NCI-H1092 treated with DMSO at 0.1 percent for 48 hours (cell line): ENCODE measurements at places on chromosomes 5 and 9.

DNA sequence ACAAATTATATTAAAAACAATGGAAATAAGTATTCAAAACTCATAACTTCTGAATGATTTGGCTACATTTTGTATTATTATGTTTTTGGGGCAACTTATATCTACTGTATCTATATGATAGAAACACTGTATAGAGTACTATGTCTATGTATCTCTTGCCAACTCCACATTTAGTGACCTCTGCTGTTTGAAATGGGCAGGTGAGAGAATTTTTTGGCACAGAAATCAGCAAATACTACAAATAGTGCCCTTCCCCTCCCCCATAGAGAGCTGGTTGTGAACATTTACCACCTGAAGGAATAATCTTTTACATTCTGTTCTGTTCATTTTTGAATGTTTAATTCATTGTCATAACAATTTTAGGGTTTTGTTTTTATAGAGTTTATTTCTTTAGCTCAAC lies 545.3 kb downstream of the PDE4D start:
- DNase-seq, result peak; percentile 38

- no peak for DNase-seq
Measured at GRCh38 chr5:68641211-68641610, 425.7 kb downstream of the PIK3R1 start.

- DNase-seq, result no peak
Measured at GRCh38 chr9:124054582-124055227, 43.1 kb downstream of the LHX2 start.

DNA sequence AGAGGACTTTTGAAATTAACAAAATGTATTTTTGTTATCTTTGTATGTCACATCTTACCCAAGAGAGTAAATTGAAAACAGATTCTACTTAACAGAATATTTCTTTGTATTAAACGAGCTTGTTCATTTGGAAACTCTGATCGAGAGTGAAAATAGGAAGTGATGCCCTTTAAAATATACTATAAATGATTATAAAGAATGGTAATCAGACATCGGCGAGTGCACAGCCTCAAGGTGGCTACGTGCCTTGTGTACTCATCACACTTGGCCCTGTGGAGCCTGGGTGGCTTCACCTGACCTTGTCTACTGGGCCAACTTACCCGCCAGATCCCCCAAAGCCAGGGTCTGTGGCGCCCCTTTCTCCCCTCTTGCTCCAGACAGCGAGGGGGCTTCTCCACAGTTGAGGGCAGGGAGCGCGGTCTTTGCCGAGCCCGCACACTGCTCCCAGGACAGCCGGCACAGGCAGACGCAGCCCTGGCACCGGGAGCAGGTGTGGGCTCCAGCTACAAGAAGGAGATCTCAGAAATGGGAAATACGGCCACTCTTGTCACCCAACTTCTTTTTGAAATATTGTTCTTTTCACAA lies 243.2 kb downstream of the CEMIP2 start:
- DNase-seq, result no peak

DNA sequence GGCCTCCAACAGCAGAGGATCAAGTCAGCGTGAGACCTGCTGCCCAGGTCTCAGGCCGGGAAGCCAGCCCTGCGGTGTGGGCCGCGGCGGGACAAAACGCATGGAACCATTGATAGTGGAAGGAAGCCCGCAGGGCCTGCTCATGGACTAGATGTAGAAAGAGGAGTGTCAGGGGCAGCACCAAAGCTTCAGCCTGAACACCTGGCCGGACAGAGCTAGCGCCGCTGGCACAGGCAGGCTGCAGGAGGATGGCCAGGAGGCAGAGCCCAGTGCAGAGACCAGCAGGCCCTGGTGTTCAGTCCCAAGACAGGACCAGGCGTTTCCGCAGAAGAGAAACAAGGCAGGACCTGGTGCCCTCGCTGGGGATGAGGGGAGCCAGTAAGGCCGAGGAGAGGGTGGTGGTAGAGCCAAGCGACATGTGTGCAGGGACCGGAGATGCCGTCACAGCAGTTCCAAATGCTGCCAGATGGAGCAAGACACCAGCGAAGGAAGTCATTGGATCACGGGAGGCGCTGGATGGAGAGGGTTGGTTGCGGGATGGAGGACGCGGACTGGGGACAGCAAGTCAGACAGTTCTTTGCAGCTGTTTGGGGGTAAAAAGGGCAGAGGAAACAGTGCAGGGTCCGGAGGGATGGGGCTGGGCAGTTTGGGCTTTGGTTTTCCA lies 42.1 kb upstream of the OLFM1 start:
- no peak for DNase-seq

DNA sequence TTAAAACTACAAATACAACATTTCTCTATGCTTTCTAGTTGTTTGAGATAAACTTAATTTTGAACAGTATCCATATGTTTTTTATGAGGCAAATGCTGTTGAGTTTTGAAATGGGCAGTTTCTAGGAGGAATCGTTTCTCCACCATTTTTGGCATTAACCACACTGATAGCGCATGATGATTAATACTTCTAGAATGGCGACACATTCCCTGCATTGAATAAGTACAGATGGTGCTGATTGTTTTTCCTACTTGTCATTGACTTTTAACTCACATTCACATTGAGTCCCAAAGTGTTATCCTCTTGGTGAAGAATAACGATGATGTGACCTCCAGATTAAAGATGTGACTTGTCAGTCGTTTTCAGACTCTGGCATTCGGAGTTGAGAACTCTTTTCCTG lies 6.5 kb upstream of the CCDC192 start:
- DNase-seq, result no peak

DNA sequence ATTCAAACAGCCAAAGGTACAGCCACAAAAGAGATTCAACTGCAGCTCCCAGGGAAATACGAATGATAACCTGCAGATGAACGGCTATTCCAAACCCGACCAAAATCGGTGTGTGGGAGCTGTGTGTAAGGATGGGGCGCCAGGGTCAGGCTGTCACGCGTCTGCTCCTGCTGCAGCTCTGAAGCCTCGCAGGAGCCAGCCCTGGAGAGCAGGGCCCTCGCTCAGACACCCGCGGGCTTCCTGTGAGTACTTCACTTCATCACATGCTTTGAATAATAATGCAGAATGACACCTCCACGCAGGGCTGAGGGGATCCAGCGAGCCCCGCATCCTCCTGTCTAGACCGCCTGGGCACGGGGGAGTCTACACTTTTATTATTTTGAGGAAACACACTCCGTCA lies 307.5 kb upstream of the IRX2 start:
- no peak for DNase-seq

- DNase-seq, result no peak
Measured at GRCh38 chr5:166767858-166768257, 1523.6 kb upstream of the WWC1 start.

GRCh38 chr9:18423791-18424531 lies 50.0 kb upstream of the ADAMTSL1 start:
- DNase-seq, result no peak

GRCh38 chr9:550333-550732 lies 291.2 kb upstream of the DMRT1 start:
- no peak for DNase-seq

- no peak for DNase-seq
Measured at GRCh38 chr5:68973696-68974095, 120.1 kb upstream of the SLC30A5 start.

- peak; percentile 17 for DNase-seq
Measured at GRCh38 chr9:122498883-122499288, 11.7 kb upstream of the OR1J2 start.

DNA sequence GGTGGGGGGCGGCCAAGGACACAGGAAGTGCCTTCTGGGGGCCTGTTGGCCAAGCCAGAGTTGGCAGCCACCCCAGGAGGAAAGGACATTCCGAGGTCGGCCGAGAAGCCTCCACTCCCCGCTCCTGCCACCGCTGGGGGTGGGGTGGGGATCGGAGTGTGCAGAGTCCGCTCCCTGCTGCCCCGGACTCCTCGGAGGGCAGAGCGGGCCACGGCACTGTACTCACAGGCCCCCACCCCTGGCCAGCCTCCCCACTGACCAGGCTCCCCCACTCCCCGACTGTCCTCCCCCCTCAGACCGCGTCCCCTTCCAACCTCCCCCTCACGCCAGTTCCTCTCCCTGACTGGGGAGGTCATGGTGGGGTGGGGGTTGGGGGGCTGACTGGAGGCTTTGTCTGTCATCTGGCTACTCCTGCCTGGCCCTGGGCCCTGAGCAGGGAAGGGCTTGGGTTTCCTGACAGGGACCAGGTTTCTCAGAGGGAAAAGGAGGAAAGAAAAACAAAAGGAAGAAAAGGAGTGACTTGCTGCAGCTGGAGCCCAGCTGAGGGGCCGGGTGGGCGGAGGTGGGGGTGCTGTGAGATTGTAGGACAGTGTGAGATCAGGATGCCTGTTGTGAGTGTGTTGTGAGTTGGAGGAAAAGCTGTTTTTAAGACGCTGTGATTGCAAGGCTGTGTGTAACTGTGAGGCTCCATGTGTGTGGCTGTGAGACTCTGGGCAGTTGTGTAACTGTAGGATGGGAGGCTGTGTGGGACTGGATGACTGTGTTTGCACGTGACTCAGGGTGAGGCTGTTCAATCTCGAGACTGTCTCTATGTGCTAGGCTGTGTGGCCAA lies 29.7 kb downstream of the CNTFR start:
- no peak for DNase-seq

- no peak for DNase-seq
Measured at GRCh38 chr9:126343271-126343700, 16.7 kb downstream of the MVB12B start.

DNA sequence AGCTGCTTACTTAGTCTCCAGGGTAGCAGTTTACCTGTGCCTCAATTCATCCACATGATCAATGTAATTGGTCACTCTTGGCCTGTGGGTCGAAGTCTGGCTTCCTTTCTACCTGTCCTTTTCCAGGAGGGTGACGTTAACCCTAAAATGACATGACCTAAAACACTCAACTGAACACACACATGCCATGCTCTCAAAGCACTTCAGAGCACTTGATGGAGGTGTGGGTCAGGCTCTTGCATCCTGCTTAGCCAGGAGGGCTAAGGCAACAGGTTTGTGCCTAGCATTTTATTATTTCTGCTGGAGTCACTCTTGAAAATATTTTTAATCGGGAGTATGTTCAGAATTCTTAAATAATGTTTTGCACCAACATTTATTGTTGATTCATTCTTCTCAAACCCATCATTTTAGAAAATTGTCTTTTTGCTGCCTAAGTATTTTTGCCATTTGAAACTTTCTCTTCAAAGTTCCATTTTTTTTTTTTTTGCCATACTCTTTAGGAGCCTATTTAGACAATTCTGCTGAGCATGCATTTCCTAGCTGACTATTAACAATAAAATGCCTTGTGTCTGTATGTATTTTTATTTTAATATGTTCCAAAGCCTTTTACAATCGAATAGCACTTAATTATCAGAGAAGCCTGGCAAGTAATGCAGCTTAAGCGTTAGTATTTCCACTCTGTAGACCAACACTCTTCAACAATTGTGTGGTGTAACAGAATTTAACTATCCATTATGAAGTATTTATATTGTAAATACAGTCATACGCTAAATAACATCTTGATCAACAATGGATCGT lies 59.1 kb downstream of the ATP10B start:
- no peak for DNase-seq

- DNase-seq, result peak; percentile 14
Measured at GRCh38 chr9:36991516-36992134, 42.4 kb downstream of the PAX5 start.

- no peak for DNase-seq
Measured at GRCh38 chr5:61268871-61269270, 63.2 kb upstream of the ZSWIM6 start.

GRCh38 chr5:53164478-53165165 lies 55.1 kb upstream of the MOCS2 start:
- DNase-seq, result no peak

DNA sequence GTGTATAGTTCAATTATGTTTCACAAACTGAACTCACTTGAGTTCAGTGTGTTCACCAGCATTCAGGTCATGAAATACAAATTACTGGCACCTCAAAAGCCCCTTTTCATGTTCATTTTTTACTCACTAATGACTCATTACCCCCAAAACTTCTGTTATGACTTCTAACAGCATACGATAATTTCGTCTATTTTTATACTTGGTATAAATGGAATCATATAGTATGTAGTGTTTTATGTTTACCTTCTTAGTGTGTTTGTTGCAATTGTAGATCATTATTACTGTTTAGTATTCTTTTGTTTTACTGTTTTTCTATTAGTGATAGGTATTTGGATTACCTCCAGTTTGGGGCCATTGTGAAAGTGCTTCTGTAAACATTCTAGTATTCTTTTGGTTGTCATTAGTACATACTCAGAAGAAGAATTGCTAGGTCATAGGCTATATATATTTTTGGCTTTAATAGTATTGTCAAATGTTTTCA lies 33.4 kb downstream of the DDX4 start:
- DNase-seq, result no peak

- peak; percentile 84 for DNase-seq
Measured at GRCh38 chr9:15553528-15553898, 670 bp downstream of the CCDC171 start.

DNA sequence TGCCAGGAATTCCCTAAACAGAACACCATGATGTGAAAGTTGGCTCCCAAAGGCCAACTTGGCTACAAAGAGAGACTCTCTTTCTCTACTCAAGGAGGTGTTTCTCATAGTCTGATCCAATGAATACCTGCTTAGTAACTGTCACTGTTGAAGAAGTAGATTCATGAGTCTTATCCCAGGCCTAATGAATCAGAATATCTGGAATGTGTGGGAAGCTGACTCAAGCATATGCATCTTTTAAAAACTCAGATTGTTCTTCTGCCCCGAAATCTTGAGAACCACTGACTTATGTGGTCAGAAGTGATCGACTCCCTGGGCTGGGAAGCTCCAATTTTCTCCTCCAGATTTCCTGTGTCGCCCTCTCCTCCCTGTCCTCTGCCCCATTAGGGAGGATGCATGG lies 345.6 kb downstream of the PLK2 start:
- DNase-seq, result no peak

GRCh38 chr5:112973036-112973435 lies 3.6 kb upstream of the DCP2 start:
- no peak for DNase-seq

DNA sequence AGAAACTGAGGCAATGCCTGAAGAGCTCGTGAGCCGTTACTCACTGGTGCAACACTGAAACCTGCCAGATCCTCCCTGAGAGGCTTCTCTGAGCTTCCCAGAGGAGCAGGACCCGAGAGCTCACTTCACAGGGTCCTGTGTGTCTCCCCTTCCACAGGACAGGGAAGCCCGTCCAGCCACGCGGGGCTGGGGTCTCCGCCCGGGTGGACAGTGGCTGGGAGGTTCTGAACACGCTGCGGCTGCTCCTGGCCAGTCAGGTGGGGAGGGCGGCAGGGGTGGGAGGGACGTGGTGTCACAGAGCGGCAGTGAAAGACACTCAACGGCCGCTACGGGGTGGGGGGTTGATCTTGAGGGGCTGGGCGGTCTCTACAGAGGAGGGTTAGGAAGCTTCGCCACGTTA lies 290 bp upstream of the ZDHHC11 start:
- no peak for DNase-seq

GRCh38 chr5:126274763-126275125 lies 148.5 kb upstream of the GRAMD2B start:
- DNase-seq, result no peak

GRCh38 chr5:148857474-148857873 lies 31.1 kb downstream of the ADRB2 start:
- DNase-seq, result no peak

DNA sequence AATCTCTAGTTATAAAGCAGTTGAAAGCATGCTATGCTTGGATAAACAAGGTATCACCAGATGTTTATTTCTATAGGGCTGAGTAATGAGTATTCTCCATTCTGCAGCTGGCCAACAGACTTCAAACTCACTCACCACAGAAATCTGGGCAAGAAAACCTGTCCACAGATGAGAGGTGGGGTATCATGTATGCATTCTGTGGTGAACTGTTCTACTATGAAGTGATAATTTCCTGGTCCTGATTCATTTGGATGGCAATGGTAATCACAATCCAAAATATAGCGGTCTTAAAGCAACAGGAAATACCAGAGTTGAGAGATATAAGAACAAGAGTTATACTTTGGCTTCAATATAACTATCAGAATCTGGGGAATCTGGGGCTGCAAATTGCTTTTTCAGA lies 65.9 kb upstream of the EFNA5 start:
- no peak for DNase-seq
